ENCODE measurements at places on chromosomes 16 and 17. TPM values are rescaled to one million over a fixed set of nuclear protein-coding genes. Genes with fewer than 3 reads are reported as not detected.
A peak's percentile ranks its signal among the peaks of the same experiment; 100 is the strongest.

Gene DNAI2
- total RNA-seq: not detected

Gene WDR81
- 30.0 TPM for total RNA-seq

Gene PRSS27
- 0.05 TPM for total RNA-seq

Gene TMEM220
- total RNA-seq: 9.4 TPM

Gene GNGT2
- 1.4 TPM for total RNA-seq

Gene NOD2
- total RNA-seq: 0.23 TPM

- no peak for DNase-seq
Observed at GRCh38 chr16:19563377-19563776, 7.9 kb downstream of the VPS35L start.

DNA sequence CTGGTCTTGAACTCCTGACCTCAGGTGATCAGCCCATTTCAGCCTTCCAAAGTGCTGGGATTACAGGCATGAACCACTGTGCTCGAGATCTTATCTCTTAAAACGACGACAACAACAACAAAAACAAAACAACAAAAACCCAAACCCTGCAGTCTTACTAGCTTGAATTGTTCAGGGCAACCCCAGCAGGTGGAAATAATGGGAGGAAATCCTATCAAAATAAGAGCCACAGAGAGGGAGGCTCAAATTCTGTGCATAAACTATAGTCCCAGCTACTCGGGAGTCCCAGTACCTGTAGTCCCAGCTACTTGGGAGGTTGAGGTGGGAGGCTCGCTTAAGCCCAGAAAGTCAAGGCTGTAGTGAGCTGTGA is 16.5 kb upstream of the ATP6V0A1 start:
- no peak for DNase-seq

GRCh38 chr17:49738456-49739163 is 25.3 kb downstream of the FAM117A start:
- no peak for DNase-seq

GRCh38 chr17:28864991-28865849 is 10.4 kb downstream of the ERAL1 start:
- DNase-seq: no peak

- DNase-seq: no peak
Observed at GRCh38 chr17:76088868-76089576, 10.0 kb downstream of the ZACN start.

DNA sequence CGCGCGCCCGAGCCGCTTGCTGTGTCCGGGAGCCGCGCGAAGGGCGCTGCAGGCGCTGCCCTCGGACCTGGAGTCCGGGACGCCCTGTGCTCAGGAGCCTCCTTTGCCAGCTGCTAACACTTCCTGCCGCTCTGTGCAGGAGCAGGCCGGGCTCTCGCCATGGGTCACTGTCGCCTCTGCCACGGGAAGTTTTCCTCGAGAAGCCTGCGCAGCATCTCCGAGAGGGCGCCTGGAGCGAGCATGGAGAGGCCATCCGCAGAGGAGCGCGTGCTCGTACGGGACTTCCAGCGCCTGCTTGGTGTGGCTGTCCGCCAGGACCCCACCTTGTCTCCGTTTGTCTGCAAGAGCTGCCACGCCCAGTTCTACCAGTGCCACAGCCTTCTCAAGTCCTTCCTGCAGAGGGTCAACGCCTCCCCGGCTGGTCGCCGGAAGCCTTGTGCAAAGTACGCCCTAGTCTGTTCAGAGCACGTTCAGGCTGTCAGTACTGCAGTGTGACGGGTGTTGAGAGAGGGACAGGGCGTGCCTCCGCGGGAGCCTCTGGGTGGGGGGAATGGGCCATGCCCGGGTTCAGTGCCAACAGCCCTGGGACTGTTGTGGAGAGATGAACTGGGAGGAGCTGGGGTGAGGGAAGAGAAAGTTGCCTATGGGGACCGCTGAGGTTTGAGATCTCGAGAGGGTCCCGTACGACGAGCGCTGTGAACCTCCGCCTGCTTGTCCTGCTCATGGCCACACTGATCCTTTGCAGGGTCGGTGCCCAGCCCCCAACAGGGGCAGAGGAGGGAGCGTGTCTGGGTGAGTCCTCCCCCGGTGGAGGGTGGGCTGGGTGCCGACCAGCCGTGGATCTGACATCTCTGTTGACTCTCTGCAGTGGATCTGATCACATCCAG is 1.3 kb downstream of the ZNF276 start:
- no peak for DNase-seq

DNA sequence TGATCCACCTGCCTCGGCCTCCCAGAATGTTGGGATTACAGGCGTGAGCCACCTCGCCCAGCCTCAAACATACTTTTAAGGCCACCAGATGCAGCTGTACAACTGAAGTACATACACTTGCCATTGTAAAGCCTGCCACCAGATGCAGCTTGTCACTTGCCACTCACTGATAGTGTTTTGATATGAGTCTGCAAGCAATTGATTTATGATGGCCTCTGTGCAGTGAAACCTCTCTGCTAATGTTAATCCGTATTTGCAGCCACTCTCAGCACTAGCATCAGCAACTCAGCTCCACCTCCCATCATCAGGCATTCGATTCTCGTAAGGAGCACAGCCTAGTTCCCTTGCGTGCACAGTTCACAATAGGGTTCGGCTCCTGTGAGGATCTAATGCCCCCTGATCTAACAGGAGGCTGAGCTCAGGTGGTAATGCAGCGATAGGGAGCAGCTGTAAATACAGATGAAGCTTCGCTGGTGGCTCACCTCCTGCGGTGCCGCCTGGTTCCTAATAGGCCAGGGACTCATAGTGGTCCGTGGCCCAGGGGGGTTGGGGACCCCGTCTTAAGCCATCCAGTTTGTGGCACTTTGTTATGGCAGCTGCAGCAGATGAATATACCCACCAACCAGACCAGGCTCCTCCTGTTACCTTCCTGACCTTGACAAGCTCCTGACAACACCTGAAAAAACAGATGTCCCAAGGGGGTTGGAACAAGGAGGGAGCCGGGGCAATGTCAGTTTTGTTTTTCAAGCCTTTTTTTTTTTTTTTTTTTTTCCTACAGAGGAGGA is 1.3 kb upstream of the HERPUD1 start:
- no peak for DNase-seq

GRCh38 chr17:7133424-7133823 is 18.8 kb upstream of the ASGR2 start:
- DNase-seq: no peak

DNA sequence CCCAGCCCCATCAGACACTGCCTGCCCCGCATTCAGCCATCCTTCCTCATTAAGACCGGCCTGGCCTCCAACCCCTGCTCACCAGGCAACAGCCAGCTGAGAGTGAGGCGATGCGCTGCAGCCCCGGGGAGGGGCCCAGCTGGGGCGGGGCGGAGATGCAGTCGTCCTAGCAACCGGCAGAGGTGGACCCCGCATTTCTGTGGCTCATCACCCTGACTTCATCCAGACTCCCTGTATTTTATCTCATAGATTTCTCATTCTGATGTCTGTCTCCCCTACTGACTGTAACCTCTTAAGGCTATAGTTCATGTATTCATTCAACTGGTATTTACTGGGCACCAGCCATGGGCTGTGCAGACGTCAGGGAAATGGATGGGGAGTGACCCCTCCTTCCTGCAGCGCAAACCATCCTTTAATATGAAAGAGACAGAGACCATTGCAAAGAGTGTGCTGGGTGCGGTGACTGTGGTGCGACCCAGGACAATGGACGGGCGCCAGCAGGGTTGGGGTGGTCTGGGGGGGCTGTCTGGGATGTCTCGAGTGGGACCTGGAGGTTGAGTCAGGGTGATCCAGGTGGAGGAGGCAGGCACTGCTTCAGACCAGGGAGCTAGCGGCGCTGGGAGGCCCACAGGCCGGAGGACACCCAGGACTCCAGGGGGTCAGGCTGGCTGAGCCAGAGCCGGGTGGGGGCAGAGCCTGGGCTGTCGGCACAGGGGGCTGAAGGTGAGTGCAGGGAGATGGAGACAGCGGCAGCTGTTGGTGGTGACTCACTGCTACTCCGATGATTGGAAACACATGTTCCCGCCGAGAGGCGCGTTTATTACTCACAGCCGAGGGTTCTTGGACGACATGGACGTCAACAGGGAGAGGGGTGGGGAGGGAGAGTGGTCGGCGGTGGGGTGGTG is 10.5 kb upstream of the TIMP2 start:
- DNase-seq: no peak

DNA sequence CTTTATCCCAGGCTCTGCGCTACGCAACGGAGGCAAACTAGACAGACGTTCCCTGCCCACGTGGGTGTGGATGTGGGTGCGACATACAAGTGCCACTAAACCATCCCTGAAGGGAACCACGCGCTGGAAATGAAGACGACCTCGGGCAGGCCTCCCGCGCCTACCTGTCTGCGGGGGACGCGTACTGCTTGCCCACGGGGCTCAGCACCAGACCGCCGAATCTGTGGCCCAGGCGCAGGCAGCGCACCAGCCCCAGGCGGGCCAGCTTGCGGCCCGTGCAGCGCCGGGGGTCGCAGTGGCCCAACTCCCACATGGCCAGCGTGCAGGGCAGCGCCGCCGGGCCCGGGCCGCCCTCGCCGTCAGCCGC is 480 bp downstream of the TSR3 start:
- no peak for DNase-seq

DNA sequence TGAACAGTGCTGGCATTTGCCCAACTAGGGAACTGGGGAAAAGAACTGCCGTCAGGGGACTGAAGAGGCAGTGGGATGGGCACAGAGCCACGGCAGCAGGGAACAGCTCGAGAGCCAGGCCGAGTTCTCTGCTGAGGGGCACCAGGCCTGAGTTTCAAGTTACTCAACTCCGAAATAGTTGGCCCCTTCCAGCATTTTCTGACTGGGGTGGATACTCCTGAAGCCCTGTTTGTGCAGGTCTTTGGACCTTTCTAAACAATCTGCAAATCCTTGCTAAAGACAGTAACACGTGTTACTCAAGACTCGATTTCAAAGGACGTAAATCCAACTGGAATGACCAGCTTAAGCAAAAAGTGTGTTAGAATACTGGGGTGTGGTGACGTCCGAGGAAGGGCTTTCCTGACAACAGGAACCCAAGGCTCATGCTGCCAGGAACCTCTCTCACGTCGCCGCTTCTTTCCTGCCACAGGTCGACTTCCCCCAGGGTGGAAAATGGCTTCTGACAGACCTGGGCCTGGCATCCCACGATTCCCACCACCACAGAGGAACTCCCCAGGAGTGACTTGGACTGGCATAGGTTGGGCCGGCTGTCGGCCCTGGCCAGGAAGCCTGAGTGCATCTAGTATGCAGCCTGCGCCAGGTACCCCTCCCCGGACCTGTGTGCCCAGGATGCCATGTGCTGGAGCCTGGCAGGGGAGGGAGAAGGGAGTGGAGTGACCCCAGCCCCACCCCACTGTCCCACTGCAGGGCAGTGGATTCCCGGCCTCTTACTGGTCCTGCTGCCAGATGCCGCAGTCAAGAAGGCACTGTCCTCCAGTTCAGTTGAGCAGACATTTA is 71.9 kb downstream of the N4BP1 start:
- DNase-seq: no peak

DNA sequence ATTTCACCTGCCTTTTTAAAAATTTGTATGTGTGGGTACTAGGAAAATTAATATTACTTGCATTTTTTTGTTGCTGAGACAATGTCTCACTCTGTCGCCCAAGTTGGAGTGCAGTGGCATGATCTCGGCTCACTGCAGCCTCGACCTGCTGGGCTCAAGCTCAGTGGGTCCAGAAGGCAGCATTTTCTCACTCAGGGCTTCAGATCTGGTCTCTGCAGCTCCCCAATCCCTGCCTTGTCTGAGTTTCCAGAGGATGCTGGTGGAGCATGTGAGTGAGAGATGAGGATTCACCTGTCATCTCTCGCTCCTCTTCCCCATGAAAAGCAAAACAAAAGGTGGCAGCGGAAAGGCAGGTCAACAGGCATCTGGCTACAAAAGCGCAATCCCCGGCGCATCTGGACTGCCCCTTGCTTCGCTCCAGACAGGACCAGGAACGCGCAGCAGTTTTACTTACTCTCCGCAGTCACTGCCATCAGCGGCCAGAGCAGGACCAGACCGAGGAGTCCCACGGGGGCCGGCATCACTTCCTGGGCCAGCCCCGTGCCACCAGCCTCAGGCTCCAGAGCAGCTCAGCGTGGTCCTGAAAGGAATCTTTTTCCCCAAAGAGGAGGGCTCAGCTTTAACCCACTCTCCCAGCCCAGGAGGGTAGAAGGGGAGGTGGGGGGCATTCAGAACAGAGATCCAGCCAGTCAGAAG is 59.9 kb downstream of the LITAF start:
- DNase-seq: no peak

- DNase-seq: no peak
Observed at GRCh38 chr17:63369233-63369632, 76.9 kb downstream of the CYB561 start.

DNA sequence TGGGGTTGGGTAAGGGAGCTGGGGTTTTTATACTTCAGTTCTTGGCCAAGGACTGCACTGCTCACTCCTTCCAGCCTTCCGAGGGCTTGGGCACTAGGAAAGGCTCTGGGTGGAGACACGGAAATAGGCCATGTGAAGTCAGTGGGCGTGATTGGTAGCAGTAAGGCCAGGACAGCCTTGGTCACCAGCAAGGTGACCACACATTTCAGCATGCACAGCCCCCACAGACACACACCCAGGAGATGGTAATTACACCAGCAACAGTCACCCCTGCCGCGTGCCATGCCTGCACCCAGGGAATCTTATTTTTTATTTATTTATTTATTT is 252.5 kb downstream of the SEC14L1 start:
- DNase-seq: no peak

- no peak for DNase-seq
Observed at GRCh38 chr17:79003661-79004411, 5.7 kb downstream of the CANT1 start.

DNA sequence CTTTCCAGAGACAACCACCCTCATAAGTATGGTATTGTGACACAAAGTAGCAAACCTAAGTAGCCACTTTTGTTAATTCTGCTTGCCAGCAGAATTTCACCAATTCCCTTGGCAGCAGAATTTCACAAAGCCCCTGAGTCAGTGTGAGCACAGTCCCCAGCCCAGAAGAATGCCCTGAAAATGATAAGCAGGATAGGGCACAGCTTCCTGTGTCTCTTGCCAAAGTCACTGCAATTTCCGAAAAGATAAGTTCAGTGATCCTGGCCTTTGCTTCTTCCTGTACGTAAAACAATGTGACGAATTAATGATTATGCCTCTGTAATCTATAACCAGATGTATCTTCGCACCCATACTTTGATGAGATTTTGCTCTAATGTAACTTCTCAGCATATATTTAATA is 16.0 kb upstream of the WIPF2 start:
- no peak for DNase-seq

- no peak for DNase-seq
Observed at GRCh38 chr17:9211133-9211765, 189.9 kb downstream of the NTN1 start.

GRCh38 chr16:50532576-50532975 is 15.6 kb upstream of the NKD1 start:
- no peak for DNase-seq

GRCh38 chr17:31724026-31724425 is 135.0 kb downstream of the COPRS start:
- peak; percentile 51 for DNase-seq

GRCh38 chr17:72447251-72447640 is 326.4 kb downstream of the SOX9 start:
- DNase-seq: no peak
